ENCODE measurements at places on chromosomes 13 and 19.
A peak's percentile ranks its signal among the peaks of the same experiment; 100 is the strongest.

DNA sequence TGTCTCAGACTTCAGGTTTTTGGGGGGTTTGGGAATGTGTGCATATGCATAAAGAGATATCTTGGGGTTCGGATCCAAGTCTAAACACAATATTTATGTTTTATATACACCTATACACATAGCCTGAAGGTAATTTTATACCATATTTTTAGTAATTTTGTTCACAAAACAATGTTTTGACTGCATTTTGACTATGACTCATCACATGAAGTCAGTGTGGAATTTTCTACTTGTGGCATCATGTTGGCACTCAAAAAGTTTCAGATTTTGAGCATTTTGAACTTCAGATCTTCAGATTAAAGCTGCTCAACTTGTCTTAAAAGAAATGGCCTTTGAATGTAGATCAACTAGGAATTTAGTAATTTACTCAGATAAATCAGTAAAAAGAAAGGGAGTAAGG is 712.9 kb upstream of the GPC6 start:
- no peak for DNase-seq

GRCh38 chr13:45368005-45368404 is 27.0 kb upstream of the TPT1 start:
- DNase-seq: no peak

DNA sequence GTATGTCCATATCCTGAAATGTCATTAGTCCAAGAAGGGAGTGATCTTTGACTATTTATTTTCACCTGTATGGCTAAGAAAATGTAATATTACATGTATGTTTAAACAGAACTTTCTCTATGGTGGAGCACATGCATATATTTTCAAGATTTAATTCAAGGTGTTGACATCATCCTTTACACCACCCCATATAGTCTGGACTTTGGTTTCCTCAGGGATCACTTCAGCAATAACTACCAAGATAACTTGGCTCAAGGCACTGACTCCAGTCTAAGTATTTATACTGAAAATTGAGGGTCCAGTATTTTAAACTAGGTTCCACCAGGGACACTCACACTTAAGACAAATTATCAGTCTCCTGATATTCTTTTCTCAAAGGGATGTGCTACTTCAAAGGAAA is 660.6 kb downstream of the EFNB2 start:
- DNase-seq: no peak

GRCh38 chr19:57263244-57263741 is 17.0 kb upstream of the ZNF460 start:
- DNase-seq: peak; percentile 36

- peak; percentile 68 for DNase-seq
Measured at GRCh38 chr13:50119591-50119990, 104.3 kb downstream of the KCNRG start.

- DNase-seq: no peak
Measured at GRCh38 chr19:1962674-1963073, 21.7 kb downstream of the CSNK1G2 start.

DNA sequence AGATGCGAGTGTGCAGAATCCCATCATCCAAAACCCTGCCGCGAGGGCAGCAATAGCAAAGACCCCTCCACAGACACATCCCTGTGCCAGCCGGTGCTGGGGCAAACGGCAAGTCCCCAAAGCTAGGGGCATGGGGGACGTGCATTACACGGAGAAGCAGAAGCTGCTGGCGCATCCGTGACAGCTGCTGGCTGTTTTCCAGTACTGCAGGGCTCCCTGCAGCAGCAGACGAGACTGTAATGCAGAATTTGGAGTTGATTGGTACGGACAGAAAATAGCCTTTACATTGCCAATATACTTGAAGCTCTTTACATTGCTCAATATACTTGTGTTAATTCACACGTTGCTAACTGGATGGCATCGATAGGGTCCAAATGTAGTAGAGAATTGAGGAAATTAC is 77.2 kb upstream of the TMTC4 start:
- no peak for DNase-seq

DNA sequence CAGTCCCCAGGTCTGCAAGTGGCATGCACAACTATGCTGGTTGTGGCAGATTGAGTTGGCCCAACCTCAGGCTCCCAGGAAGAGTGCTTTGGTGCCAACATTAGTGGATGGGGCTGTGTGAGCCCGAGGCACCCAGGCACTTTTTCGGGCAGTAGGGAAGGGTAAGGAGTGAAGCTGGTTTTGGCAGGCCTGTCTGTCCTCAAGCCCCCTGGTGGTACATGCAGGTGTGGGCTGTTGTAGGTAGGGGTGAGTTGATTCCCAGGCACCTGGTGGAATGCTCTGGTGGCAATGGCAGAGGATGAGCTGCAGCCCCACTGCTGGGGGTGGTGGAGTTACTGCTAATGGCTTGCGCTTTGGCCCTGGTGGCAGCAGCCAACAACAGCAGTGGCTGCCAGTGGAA is 723.7 kb upstream of the SLITRK1 start:
- no peak for DNase-seq

GRCh38 chr13:106990594-106990993 is 422.7 kb upstream of the ARGLU1 start:
- DNase-seq: no peak

- DNase-seq: peak; percentile 96
Measured at GRCh38 chr19:48873476-48874302, 1.5 kb downstream of the PPP1R15A start.

GRCh38 chr19:2228157-2229030 is 7.7 kb downstream of the PLEKHJ1 start:
- DNase-seq: no peak

- no peak for DNase-seq
Measured at GRCh38 chr19:35357867-35358573, at the start of gene FFAR3. TSS of gene FFAR3 (plus strand) at chr19:35358460. CDS start at chr19:35358891, 431 bp downstream.

- no peak for DNase-seq
Measured at GRCh38 chr13:111216166-111216960, 101.3 kb downstream of the ARHGEF7 start.

GRCh38 chr13:33541456-33541855 is 255.9 kb upstream of the STARD13 start:
- peak; percentile 5 for DNase-seq

- no peak for DNase-seq
Measured at GRCh38 chr19:2381148-2381820, 21.2 kb downstream of the TMPRSS9 start.

DNA sequence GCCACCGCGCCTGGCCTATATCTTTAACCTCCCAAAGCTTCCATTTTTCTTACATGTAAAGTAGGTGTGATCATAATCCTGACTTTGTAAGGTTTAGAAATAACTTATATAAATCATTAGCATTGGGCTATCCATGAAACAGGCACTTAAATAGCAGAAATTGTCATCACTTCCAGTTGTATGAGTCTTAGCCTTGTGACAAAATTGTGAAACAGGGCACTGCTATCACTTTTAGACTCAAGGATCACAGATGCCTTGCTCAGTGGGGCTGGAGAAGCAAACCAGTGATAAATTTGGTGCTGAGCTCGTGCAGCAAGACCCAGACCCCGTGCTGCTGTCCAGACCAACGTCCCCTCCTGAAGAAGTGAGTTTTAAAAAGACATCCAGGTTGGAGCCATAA is 209.7 kb downstream of the KATNAL1 start:
- no peak for DNase-seq

DNA sequence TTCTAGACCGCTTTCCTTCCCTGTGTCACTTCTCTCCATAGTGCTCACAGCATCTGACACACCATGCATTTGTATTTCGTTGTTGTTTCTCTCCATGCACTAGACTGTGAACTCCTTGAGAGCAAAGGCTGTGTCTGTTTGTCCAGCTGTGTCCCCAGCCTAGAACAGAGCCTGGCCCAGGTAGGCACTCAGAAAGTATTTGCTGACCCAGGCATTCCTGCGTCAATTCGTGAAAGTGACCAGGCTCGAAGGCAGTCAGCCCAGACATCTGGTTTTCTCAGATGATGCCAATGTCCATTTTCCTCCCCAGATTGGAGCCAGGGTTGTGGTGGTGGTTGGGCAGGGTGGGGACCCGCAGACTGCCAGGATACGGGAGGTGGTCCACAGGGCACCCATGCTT is 164.8 kb downstream of the ZNF536 start:
- no peak for DNase-seq

DNA sequence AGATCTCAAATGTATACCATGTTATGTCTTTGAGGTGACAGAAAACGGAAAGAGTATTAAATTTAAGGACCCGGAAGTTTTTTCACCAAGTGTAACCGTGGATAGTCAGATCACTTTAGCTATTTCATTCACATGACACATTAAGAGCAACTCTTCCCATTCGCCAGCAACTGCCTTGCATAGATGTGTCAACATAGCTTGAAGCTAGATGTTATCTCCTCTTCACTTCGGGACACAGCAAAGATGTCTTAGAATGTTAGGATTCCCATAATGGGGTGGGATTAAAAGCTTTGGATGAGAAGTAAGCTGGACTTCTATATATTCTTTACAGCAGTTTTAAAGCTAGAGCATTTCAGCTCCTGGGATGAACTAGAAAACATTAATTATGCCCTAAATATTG is 1135.9 kb upstream of the PCDH20 start:
- no peak for DNase-seq

- no peak for DNase-seq
Measured at GRCh38 chr19:13983213-13983889, 22.8 kb downstream of the RFX1 start.

DNA sequence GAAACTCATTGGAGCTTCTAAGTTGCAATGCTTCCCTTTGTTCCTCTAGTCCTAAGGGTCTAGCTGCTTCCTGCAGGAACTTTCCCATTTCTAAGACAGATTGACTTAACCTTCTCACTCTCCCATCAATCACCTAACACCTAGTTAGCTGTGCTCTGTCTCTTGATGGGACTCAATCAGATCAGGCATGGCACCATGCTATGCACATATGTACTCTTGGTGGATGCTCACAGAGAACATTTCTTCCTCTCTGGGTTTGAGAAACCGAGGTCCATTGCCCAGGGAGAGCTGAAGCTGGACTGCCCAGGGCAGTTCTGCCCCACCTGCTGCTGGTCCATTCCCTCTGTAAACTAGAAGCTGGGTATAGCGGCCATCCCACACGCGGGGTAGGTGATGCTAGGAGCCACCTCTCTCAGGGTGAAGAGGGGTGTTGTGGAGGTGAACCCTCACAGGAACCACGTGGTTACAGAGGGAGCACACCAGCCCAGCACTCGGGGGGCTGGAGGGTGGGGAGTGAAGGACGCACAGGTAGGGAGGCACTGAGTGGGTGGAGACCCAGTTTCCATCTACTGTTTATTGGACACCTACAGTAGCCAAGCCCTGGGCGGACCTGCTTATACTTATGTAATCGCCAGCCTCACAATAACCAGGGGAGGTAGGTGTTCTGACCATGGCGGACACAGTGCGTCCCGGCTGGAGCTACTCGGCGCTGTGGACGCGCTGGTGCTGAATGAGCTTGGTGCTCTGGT is 3.1 kb upstream of the UBE2M start:
- no peak for DNase-seq

- no peak for DNase-seq
Measured at GRCh38 chr13:38535261-38535660, 151.6 kb upstream of the FREM2 start.

DNA sequence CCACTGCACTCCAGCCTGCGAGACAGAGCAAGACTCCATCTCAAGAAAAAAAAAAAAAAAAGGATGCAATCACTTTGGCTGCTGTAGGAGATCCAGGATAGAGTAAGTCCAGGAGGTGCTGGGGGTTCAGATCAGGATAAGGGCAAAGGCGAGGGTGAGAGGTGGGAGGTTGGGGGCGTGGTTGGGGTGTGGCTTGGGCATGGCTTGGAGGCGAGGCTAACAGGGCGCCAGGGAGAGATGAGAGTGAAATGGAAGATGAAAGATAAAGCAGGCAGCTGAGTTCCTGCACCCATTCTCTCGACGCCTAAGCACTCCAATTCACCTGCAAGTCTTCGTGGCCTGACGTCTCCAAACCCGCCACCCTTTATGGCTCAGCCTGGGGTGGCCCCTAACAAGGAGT is 25.0 kb upstream of the ZNRF4 start:
- DNase-seq: no peak

GRCh38 chr13:74466020-74466419 is 331.8 kb upstream of the KLF12 start:
- no peak for DNase-seq

DNA sequence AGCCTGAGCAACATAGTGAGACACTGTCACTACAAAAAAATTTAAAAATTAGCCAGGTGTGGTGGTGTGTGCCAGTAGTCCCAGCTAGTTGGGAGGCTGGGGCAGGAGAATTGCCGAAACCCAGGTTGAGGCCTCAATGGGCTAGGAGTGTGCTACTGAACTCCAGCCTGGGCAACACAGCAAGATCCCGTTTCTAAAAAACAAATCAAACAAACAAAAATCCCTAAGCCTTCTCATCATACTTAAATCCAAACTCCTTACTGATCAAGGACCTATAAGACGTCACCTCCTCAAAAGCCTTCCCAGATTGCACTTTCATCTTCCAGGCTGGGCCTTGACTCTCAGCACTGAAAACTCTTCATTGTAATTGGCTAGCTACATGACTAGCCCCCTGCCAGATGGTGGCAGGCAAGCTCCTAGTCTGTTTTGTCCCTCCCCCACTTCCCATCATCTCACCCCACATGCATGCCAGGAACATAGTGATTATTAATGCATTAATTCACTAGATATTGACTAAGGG is 17.5 kb upstream of the NANOS3 start:
- no peak for DNase-seq

DNA sequence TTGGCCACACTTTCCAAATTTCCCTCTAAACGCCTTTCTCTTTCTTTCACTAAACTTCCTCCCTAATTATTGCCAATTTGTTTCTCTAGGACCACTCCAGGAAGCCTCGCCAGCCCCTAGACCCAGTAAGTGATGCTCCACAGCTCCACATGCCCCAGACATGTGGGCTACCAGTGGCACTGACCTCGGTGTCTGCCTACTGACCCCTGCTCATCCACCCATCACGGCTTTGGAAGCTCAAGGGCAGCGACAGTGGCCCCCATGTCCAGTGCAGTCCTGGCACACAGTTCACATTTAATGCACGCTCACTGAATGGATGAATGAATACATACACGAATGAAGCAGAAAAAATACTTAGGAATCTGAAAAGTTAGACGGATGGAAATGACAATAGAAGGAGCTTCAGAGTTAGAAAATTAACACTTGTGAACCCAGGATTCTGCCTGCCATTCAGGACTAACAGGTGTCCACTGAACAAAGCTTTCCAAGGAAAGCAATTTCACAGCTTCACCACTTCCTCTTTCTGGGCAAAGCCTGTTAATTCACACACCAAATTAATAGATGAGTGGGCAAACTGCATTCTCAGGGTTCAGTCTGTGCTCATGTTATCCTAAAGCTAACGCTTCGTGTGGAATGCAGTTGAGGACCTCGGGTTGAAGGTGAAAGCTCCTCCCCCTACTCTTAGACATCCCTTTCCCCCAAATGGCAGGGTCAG is 50.9 kb downstream of the CCDC70 start:
- DNase-seq: no peak

- DNase-seq: no peak
Measured at GRCh38 chr19:49348305-49349189, 13.3 kb downstream of the CD37 start.

GRCh38 chr13:45209229-45209628 is 8.4 kb upstream of the KCTD4 start:
- no peak for DNase-seq

GRCh38 chr19:39595950-39596349 is 6.4 kb upstream of the LGALS13 start:
- DNase-seq: no peak

- no peak for DNase-seq
Measured at GRCh38 chr19:35278578-35279284, 3.6 kb upstream of the HAMP start.

All from hematopoietic multipotent progenitor cell treated with erythropoietin and hydrocortisone succinate and interleukin-3 and kit ligand, for 15 days (in vitro differentiated cells).